Temporal lobe (tissue), 4 donors: ENCODE measurements at places on chromosomes 2 and 18. TPM values are rescaled to one million over a fixed set of nuclear protein-coding genes. Genes with fewer than 3 reads are reported as not detected.

Gene TMEM237
- 21.9 TPM for total RNA-seq

Gene UGT1A4
- not detected for total RNA-seq

Gene NTSR2
- total RNA-seq, result 0.25 TPM

Gene LYG1
- 0.74 TPM for total RNA-seq

Gene CTAGE1
- not detected for total RNA-seq

Gene SPATA3
- total RNA-seq, result not detected

Gene MOGAT1
- not detected for total RNA-seq

Gene RPS27A
- total RNA-seq, result 632 TPM

Gene CCDC141
- 1.5 TPM for total RNA-seq

Gene LRP2
- 0.49 TPM for total RNA-seq

Gene SMPD4
- 16.5 TPM for total RNA-seq

Gene MALT1
- 21.6 TPM for total RNA-seq

Gene LYPD6
- 8.1 TPM for total RNA-seq

Gene GAD1
- total RNA-seq, result 78.2 TPM
